ENCODE measurements at places on chromosomes 12 and 14.

DNA sequence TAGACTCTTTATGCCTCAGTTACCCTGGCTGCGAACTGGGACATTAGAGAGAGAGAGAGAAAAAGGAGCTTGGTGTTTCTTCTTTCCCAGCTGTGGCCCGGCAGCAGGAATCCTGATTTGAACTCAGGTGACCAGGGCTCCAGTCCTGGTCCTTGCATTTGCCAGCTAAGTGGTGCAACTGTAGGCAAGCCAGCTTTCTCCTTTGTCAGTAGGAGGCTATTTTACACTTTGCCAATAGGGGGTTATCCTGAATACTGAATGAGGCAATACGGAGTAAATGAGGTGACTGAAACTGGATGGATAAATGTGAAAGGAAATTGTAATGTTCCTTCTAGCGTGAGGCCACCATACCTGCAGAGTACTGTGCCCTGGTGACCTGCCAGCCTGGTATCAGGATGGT, 27.8 kb downstream of the KCNA5 start:
- DNase-seq: no peak

DNA sequence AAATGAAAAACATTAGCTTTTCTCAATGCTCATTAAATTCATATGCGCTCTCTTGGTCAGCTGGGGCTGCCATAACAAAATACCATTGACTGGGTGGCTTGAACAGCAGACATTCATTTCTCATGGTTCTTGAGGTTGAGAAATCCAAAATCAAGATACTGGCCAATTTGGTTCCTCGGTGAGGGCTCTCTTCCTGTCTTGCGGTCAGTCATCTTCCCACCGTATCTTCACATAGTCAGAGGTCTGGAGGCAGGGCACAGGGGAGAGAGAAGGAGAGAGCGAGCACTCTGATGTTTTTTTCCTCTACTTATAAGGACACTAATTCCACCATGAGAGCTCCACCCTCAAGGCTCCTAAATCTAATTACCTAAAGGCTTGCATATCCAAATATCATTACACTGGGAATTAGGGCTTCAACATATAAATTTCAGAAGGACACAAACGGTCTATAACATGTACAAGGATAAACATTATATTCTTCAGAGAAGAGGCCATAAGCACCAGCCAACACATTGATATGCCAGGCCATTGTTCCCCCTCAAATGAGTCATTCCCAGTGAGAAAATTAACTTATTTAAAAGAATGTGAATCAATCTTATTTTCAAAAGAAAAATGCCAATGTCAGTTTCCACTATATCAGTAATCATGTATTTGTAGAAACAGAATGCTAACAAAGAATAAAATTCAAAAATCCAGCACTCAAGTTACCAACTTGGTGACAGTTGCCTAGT, 152.2 kb downstream of the BTG1 start:
- no peak for DNase-seq

DNA sequence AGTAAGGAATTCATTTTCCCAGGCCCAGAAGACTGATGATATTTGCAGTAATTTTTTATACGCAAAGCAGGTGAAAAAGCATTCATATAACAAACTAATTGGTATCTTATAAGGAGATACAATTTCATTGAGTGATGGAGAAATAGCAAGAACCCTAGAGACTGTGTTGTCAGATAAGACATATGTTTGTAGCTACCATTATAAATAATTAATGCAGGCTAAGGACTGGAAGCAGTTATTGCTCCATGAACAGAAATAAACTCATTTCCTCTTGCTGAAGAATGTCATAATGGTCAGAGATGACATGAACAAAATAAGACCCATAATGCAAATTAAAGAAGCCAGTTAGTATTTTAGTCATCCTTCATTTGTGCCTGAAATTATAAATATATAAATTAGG, 1.5 kb downstream of the OR6C2 start:
- no peak for DNase-seq

- DNase-seq: no peak
Observed at GRCh38 chr12:120261951-120262851, 3.3 kb downstream of the PXN start.

DNA sequence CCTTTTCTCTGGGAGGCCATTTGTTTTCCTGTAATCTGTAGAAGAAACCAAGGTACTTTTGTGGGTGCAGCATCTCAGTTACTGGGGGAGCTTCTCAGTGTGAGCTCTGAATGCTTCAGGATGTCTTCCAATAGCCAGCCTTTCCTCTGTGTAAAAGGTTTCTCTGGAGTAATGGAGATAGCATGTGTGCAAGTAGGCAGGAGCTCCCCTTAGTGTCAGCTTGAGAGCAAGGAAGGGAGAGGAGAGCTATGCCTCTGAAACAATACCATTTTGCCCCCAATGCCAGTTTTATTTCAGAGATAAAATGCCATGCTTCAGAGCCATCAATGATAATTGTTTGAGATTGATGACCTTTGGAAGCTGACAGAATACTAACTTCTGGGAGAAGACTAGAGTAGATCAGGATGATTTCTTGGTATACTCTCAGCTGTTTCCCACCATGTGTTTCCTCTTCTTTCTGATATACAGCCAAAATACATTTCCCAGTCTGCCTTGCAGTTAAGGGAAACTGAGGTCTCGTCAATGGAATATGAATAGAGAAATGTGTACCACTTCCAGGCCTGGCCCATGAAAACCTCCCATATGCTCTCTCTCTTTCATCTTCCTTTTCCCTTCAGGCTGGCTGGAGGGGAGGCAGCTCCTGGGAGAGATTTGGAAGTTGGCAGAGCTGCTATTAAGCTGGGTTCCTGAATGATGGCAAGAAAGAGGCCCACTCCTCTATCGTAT, 125.7 kb downstream of the CRADD start:
- DNase-seq: no peak

DNA sequence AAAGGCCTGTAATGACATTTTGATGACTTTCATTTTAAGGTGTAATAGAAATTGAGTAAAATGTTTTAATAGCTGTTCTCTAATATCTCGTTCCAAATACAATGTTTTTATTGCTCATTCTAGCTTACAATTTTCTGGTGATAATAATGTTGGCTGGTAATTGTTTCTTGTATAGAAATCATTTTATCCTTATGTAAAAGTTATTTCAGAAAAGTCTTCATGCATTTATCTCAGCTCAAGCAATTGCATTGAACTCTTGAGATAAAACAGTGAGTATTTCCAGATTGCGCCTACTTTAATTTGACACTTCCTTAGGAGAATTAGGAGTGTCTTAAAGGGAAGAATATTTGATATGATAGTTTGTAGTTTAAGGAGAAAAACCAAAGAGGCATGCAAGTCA, 4.0 kb downstream of the RMST start:
- no peak for DNase-seq

DNA sequence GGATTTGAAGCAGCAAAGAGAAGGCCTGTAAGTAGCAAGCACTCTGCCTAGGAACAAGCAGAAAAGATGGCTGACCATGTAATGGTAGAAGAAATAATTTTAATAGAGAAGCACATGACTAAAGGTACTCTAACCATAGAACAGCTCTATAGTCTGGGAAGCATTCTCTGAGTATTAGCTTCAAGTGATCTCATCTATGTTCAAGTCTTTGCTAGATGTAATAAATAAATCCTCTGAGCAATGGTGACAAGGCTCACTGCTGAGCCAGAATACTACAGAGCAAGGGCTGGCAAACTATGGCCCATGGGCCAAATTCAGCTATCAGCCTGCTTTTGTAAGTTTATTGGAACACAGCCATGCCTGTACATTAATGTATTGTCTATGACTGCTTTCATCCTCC, 84.8 kb downstream of the PEBP1 start:
- no peak for DNase-seq

GRCh38 chr12:42469355-42470175, 120.0 kb downstream of the PRICKLE1 start:
- no peak for DNase-seq

DNA sequence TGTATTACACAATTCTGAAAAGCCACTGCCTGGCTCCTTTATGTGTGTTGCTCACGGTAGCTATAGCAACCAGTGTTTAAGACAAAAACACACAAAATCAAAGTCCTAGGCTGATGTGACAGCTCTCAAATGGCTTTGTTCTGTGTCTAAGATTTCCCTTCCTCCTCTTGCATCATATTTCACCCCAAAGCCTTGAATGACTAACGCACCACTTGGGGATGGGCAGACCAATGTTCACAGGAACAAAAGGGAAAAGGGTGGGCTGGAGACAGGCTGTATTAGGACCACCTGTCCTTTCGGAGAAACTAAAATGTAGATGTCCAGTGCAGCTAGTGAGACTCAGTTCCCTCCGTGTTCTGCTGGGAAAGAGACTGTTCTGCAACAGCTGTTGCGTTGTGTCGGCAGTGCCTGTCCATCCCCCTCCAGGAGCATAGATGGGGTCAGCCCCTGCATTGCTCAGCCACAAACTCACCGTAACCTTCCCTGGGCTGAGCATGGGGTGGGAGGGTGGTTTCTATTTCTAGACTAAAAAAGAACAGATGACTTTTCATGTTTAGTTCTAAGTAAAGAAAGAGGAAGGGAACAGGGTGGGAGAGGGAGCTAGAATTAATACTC, 26.8 kb upstream of the DAAM1 start:
- DNase-seq: no peak

GRCh38 chr12:2636741-2637340, 157.9 kb upstream of the FKBP4 start:
- peak; percentile 46 for DNase-seq

GRCh38 chr12:51395283-51396230, 4.4 kb upstream of the GALNT6 start:
- DNase-seq: peak; percentile 66

GRCh38 chr14:26598081-26598671, 343 bp upstream of the NOVA1 start:
- no peak for DNase-seq

DNA sequence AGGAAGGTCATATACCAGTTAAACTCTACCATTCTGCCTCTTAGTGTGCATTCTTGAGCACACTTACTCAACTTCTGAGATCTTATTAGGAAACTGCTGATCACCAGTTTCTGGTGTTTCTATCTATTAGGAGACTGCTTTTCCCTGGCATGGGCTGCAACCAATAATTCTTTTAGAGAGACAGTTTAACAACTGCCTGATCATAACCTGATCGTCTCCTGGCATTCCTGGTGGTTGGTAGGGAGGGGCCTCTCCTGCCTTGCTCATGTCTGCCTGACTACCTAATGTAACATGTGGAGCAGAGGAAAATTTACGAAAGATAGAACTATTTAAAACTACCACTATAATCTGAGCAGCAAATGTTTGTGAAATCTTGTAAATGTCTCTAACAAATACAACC, 75.3 kb upstream of the MGAT4C start:
- no peak for DNase-seq

- no peak for DNase-seq
Observed at GRCh38 chr12:57835366-57836288, 10.9 kb downstream of the CTDSP2 start.

DNA sequence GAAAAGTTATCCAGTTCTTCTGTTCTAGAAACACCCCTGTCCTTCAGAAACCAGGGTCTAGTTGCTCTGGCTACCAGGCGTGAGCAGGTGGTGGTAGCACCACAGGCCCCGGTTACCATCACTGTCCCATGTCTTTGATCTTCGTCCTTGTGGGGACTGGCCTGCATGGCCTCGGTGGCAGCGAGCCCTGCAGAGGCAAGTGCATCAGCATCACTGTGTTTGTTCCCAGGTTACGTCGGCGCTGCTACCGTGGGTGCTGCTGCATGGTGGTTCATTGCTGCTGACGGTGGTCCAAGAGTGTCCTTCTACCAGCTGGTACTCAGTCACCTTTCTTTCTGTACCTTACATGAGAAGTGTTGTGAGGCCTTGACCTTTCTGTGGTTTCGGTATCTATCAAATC, 58.9 kb downstream of the ANAPC7 start:
- DNase-seq: peak; percentile 55

- DNase-seq: no peak
Observed at GRCh38 chr12:114952573-114953271, 268.7 kb upstream of the TBX3 start.

DNA sequence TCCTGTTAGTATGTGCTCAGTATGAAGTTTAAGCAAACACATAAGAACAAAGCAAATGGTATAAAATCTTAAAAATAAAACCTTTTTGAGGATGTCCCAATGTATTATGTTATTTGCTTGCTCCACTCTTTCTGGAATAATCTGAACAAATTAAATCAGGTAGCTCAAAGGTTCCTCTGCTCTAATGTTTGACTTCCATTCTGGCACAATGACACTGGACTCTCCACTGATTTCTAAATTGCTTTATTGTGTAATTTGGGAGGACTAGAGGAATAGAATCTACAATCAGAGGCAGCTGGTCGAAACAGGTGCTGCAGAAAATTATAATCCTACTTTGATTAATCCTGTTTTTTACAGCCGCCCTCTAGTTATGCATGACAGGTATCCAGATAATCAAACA, 523.7 kb upstream of the FOXG1 start:
- no peak for DNase-seq

GRCh38 chr14:63223596-63223995, 19.4 kb downstream of the RHOJ start:
- DNase-seq: no peak

DNA sequence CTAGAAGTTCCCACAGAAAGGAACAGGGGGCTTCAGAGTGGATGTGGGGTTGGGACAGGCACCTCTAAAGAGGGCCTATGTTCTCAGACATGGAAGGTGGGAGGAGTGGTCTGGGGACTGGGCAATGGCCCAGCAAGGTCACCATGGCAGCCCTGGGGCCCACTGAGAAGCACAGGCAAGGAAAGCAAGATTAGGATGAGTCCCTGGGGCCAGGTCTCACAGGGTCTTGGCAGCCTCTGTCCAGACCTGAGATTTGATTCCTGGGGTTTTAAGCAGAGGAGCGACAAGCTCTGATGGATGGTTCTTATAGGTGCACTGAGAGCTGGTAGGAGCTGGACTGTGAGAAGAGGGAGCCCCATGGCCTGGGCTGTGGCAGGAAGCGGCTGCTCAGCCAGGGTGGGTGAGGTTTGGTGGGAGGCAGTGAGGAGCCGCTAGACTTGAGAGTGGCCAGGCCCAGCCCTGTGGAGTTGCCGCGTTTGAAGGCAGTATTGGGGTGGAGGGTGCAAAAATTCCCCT, 44.0 kb downstream of the DLK1 start:
- DNase-seq: peak; percentile 36

DNA sequence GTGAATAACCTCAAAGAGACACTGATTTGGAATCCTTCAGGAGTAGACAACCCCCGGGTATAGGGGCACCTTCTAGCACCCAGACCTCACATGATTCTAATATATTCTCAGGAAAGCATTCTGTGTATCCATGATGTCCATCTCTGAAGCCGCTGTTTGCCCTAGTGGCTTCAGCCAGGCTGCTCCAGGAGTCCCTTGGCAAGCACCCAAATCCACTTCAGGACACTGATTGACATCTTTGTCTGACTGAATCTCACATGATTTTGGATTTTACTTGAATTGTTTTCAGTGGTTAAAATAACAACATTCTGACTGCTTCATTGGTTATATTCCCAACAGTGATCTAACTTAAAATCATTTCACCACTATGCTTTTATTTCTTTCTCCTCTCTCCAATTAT, 390.5 kb upstream of the CLEC14A start:
- DNase-seq: no peak

- DNase-seq: no peak
Observed at GRCh38 chr14:104210817-104211195, 72.4 kb downstream of the KIF26A start.

DNA sequence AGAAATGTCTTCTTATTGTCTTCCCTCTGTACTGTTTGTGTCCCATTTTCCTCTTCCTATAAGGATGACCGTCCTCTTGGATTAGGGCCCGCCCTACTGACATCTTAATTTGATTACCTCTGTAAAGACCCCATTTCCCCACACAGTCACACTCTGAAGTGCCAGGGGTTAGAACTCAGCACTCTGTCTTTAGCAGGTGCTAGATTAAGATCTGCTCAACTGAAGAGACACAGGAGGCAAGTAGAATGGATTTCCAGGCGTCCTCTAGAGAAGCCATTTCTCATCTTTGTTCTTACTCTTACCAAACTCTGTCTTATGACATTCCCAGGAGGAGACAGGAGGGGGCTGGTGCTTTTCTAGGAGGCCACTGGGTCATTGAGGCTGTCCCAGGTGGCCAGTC, 50.8 kb downstream of the VCPKMT start:
- no peak for DNase-seq

Data from activated effector memory CD4-positive, alpha-beta T cell treated with anti-CD3 and anti-CD28 coated beads, Interleukin-2, amount 50 U/mL, for 16 hours (primary cell).